Epithelial cell of proximal tubule (primary cell): ENCODE measurements at places on chromosomes 4 and X.

DNA sequence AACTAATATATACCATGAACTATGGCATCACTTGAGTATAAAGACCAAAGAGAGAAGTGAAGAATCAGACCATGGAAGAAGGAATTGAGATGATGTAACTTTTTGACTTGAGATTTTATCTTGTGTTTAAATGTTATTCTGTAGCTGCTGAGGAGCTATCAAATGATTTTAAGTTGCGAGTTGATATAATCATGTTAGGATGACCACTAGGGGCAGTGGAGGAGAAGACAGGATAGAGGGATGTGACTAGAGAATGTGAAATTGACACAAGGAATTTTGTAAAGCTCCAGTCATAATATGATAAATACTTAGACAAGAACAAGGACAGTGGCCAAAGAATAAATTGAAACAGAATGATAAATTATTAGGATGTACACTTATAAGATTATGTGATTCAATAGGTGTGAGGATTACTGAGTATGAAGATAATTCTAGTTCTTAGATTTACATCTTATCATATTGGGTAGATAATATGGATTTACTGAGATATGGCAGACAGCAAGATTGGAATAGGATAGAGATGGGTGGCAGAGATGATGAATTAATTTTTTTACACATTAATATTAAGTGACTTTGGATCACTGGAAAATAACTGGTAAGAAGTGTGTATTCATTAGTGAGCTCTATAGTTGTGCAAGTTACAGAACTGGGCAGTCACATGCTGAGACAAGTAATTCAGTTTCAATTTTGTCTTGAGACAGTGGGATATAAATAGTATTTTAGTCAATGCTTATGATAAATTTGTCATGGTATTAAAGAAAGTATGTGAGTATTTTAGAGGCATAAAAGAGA, 816.0 kb upstream of the PCDH10 start:
- no peak for DNase-seq

DNA sequence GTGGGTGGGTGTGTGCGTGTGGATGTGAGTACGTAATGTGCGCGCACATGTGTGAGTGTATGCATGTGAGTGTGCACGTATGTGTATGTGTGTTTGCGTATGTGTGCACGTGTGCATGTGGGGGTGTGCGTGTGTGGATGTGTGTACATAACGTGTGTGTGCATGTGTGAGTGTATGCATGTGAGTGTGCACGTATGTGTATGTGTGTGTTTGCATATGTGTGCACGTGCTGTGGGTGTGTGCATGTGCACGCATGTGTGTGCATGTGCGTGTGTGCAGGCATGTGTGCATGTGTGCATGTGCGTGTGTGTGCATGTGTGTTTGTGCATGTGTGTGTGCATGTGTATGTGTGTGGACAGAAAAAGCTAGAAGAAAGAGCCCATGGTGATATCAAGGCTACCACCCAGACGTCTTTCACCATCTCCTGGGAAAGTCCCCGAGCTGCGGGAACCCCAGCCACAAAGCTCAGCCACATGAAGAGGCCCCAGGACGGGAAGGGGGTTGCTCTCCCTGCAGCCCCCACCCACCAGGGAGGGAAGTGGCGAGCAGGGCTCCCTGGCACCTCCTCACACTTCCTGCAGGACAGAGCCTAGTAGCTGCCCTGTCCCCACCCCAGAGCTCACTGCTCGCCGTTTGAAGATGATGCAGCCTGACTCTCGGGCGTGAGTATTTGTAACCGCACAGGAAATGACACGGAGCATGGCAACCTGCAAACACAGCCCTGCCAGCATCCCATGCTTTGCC, 108.3 kb downstream of the DCTD start:
- no peak for DNase-seq

DNA sequence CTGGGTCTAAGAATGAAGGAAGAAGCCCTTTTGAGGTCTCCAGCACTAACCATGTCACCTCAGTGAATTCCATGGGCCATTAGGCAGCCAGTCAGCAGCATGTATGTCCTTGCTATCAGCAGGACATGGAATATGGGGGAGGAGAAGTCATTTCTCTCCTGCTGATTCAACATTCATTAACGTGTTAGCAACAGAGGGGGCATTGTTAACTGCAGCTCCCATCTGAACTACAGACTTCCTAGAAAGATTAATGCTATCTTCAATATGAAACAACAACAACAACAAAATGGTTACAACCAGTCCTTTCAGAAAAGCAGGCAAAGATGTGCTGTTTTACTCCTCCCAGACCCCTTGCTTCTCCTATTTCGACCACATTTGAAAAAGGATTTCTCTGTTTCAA, 120.4 kb upstream of the SLC34A2 start:
- DNase-seq = no peak

DNA sequence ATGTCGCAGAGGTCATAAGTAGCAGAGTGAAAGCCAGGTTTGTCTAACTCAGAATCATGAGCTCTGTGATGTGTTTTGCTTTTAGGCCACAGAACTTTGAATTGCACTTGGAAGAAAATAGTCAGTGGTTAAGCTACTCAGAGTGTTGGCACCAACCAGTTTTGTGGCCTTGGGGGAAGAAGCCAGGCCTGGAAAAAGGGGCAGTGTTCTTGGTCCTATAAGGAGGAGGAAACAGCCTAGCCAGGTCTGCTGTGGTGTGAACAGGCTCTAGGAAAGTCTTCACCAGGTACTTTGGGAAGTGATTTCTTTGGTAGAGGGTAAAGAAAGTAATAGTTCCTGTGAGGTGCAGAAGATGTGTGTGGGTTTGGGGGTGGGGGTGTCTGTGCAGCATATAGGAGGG, 49.2 kb downstream of the FHIP1A start:
- no peak for DNase-seq

GRCh38 chrX:77977095-77977494, 7.7 kb upstream of the PGAM4 start:
- no peak for DNase-seq

DNA sequence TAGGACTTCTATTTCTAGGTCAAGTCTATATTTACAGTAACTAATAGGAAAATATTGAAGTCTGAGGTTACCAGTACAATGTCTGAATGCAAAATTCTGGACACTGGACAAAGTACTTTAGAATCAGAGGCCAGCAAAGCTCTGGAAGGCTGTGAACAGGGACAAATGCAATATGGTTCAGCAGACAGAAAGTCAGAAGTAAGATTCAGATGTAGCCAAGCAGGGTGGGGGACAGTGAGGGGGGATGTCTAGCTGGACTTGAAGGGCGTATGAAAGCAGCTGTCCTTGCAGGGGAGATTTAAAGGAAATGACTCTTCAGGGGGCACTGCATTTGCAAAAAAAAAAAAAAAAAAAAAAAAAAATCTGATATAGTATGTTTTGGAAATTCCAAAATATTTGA, 2.9 kb downstream of the SORBS2 start:
- DNase-seq = no peak

DNA sequence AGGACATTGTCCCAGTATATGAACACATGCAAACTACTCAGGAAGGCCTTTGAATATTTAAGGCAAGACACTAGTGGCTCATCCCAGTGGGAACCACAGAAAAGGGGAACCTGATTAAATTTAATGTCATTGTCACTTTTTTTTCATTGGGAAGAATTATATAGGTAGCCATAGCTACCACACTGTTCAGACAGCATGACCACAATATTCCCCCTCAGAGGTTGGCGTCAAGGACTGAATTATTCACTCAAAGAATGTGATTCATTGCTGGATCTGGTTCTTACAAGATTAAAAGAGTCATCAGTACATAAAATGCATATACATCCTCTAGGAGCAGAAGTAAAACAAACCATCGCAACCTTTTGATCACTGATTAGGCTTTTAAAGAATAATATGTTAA, 92.0 kb upstream of the SMARCAD1 start:
- DNase-seq = no peak

GRCh38 chrX:2541603-2542002, 40.8 kb upstream of the DHRSX start:
- no peak for DNase-seq

DNA sequence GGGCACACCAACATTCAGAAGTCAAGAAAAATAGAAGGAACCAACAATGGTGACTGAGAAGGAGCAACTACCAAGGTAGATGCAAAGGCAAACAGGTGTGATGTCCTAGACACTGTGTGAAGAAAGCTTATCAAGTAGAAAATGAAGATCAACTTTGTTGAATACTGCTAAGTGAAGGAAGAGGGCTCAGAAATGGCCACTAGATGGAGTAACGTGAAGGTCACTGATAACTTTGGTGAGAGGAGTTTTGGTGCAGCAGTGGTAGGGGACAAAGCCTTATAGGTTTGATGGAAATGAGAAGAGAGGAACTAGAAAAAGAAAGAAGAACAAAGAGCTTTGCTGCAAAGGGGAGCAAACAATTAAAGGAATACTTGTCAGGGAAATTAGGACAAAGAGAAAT, 23.5 kb downstream of the OTC start:
- no peak for DNase-seq

- DNase-seq = no peak
Observed at GRCh38 chrX:139831017-139831416, 101.8 kb downstream of the ATP11C start.

DNA sequence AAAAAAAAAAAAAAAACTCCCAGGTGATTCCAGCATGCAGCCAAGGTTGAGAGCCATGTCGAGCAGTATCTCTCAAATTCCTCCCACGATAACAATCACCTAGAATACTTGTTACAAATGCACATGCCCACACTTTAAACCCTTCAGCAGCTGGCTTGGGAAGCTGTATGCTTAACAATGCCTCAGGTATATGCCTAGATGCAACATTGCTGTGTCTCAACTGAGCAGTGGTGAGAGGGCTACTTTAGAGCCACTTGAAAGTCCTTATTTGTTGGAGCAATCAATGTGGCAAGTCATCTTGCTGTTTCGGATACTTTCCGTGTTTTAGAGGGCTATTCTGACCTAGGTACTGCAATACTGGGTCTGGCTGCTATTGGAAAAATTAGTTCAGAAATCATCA, 487.4 kb downstream of the INPP4B start:
- DNase-seq = no peak

DNA sequence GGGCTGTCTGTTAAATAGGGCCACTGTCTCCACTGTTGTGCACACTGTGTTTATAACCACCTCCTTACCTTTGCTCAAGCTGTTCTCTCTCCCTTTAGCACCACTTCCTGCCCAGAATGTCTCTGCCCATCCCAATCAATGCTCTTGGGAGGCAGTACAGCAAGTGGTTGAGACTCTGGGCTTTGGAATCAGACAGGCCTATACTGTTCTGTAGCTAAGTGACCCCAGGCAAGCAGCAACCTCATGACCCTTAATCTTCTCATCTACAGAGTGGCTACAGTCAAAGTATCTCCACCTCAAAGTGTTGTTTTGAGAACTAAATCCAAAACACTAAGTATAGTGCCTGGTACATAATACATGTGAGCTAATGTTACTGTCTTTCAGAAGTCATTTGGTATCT, 3.8 kb upstream of the TXK start:
- DNase-seq = no peak

DNA sequence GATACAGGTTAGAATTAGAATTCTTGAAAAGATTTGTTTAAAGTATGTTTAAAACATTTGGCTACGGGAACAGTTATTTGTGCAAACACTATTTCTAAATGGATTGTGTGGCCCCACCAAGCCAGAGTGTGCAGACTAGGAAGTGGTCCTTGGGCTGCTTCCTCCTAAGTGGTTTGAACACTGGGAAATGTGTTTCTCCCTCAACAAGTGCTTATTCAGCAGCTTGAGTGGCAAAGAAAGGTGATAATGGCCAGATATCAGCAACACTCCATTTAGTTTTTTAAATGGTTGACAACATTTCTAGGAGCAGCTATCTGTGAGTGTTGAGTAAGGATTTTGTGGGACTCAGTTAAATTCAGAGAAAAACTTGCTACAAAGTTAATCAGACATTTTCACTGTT, 141.4 kb upstream of the LNX1 start:
- DNase-seq = no peak

DNA sequence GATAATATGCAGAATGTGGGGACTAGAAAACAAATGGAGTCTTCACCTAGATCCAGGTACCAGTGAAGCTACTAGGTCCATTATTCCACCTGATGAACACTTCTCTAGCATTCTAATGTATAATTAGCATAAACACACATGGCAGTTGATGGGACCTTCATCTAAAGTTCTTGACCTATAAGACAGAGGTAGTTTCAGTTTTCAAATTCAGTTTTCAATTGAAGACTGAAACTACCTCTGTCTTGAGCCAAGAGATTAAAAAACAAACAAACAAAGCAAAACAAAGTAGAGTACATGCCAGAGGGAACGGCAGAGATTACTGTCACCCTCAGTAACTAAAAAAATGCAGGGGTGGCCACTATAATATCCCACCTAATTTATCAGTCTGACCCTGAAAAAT, 199.9 kb upstream of the NEIL3 start:
- DNase-seq = no peak

GRCh38 chr4:159240687-159241086, 137.8 kb downstream of the RAPGEF2 start:
- DNase-seq = no peak

DNA sequence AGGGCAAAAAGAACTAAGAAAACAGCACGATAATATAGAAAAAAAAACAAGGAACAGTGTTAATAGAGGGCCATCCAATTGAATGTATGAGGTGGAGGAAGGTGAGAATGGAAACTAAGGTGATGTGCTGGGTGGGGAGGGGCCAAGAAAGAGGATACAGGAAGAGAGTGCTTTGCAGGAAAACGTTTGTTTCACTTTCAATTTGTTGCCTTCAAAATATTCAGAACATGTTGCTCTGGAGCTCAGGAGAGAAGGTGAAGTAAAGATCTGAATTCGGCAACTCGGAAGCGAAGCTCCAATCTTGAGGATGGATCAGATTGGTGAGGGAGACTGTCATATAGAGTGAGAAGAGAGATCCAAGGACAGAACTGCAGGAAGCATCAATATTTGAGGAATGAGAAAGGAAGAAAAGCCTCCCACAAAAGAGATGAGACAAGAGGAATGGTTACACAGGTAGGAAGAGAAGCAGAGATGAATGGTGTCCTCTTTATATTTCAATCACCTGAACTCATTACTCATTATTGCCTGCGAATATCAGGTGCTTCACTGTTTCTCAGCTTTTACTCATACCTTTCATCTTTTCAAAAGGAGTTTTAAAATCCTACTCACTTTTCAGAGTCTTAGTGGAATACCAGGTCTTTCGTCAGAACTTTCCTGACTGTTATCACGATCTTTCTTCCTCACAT, 14.7 kb upstream of the SEC24D start:
- no peak for DNase-seq

DNA sequence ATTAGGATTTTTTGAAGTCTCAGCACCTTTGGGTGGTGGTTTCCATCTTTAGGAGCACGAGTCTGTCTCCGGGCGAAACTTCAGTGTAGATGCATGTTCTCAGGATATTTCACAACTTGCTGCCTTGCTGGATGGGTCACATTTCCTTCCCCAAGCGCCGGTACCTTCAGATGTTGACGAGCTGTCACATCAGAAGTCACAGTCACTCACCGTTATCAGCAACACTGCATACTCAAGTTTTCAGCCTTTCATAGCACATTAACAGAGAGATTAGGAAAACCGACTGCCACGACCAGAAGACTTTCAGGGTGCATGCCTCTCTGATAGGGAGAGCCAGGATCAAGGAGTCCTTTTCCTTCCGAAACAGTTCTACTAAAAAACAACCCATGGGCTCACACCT, 77.8 kb downstream of the SHROOM2 start:
- DNase-seq = no peak
